WTC11 (cell line): ENCODE measurements at places on chromosomes 5 and 9.

- peak overlapping the region; percentile 74 for H3K4me3 ChIP-seq
- H3K36me3 ChIP-seq = no peaks in the 10 kb centered on the region
- H3K4me1 ChIP-seq = peaks cover 42% of the 10 kb centered on the region
- H3K27ac ChIP-seq = no peak overlapping the region
- peaks cover 86% of the 10 kb centered on the region for H3K27me3 ChIP-seq
These were observed 892 bp upstream of the TNC start for GRCh38 chr9:115118879-115119218.

GRCh38 chr9:2424619-2425033 is 197.0 kb upstream of the VLDLR start:
- no peaks in the 10 kb centered on the region for H3K36me3 ChIP-seq
- DNase-seq = no peak
- no peak overlapping the region for H3K27ac ChIP-seq
- peaks cover 2% of the 10 kb centered on the region; the same call in 1 of the 2 replicates for H3K27me3 ChIP-seq
- H3K4me1 ChIP-seq = peaks cover 27% of the 10 kb centered on the region

- H3K4me3 ChIP-seq = no peak overlapping the region
- H3K4me1 ChIP-seq = peaks cover 5% of the 10 kb centered on the region; the same call in 1 of the 2 replicates
- 0 out of 2 replicates have a peak overlapping the region, but pooled peaks have one; percentile 50 for H3K27ac ChIP-seq
- no peaks in the 10 kb centered on the region for H3K36me3 ChIP-seq
- no peak for DNase-seq
These were observed 237.7 kb downstream of the PDE4D start for GRCh38 chr5:59655693-59656309.

GRCh38 chr5:36230151-36230790 is 11.5 kb downstream of the NADK2 start:
- no peaks in the 10 kb centered on the region for H3K36me3 ChIP-seq
- no peak for DNase-seq
- peak overlapping the region; percentile 1; the same call in 1 of the 2 replicates for H3K27ac ChIP-seq
- H3K4me3 ChIP-seq = no peak overlapping the region
- peaks cover 5% of the 10 kb centered on the region for H3K4me1 ChIP-seq

- H3K4me3 ChIP-seq = no peak overlapping the region
- DNase-seq = no peak
- H3K36me3 ChIP-seq = no peaks in the 10 kb centered on the region
- peaks cover 4% of the 10 kb centered on the region; the same call in 1 of the 2 replicates for H3K4me1 ChIP-seq
- H3K27ac ChIP-seq = no peak overlapping the region
These were observed 1014.1 kb downstream of the PTPRD start for GRCh38 chr9:9598723-9599122.

DNA sequence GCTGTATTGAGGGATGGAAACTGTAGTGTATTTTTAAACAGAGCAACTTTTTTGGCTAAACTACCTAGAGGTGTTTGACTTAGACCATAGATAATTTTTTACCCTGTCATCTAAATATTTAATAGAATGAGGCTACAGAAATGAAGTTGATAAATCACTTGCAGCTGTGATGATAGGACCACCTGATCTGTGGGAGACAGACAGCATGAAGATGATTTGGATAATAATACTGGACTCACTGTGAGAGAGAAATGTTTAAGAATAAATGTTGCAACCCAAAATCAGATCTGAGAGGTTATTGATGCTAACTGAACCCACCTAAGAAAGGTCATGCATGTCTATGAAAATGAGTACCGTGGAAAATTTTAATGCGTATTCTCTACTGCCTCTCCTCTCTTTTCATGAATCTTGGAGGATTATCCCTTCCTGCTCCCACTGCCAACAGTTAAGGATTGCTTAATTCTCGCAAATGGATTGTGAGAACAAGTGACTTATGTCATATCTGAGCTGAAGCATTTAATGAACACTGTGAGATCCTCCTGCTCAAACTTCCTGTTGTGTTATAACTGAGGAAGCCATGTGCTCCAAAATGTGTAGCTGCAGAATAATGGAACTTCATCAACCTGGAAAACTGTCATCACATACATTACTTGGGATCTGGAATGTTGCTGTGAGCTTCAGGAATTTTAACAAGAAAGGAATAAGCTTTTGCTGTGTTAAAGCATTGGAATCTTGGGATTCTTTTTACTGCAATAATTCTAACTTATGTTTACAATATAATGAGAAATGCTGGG is 617.9 kb upstream of the CDH18 start:
- H3K4me1 ChIP-seq = peaks cover 27% of the 10 kb centered on the region
- no peak overlapping the region for H3K27ac ChIP-seq
- H3K36me3 ChIP-seq = no peaks in the 10 kb centered on the region
- no peak for DNase-seq

- H3K4me1 ChIP-seq = peaks cover 32% of the 10 kb centered on the region
- H3K27me3 ChIP-seq = no peaks in the 10 kb centered on the region
- no peak overlapping the region for H3K4me3 ChIP-seq
These were observed 4.7 kb downstream of the SYNPO start for GRCh38 chr5:150645070-150645700.

DNA sequence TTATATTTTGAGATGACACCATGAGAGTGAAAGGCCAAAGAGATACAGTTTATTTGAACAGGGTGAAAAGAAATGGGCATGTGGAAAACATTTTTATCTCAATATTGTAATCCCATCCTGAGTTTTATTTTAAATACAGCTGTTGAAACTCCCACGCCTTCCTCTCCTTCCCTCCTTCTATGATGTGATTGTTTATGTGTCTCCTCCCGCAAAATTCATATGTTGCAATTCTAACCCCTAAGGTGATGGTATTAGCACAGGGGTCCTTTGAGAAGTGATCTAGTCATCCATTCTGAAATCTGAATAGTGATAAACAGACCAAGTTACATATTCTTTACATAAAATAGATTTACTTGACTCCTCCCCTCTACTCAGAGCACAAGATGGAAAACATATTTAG is 1275.4 kb upstream of the C9orf72 start:
- H3K4me1 ChIP-seq = peaks cover 25% of the 10 kb centered on the region
- no peaks in the 10 kb centered on the region for H3K36me3 ChIP-seq
- no peaks in the 10 kb centered on the region for H3K27me3 ChIP-seq
- no peak overlapping the region for H3K27ac ChIP-seq
- no peak overlapping the region for H3K4me3 ChIP-seq

- peaks cover 12% of the 10 kb centered on the region for H3K4me1 ChIP-seq
- H3K27ac ChIP-seq = no peak overlapping the region
- H3K36me3 ChIP-seq = peaks cover 34% of the 10 kb centered on the region
- 0 out of 2 replicates have a peak, but pooled peaks cover 4% of the 10 kb centered on the region for H3K27me3 ChIP-seq
- H3K4me3 ChIP-seq = no peak overlapping the region
These were observed 328.4 kb downstream of the EFNA5 start for GRCh38 chr5:107342371-107342770.

DNA sequence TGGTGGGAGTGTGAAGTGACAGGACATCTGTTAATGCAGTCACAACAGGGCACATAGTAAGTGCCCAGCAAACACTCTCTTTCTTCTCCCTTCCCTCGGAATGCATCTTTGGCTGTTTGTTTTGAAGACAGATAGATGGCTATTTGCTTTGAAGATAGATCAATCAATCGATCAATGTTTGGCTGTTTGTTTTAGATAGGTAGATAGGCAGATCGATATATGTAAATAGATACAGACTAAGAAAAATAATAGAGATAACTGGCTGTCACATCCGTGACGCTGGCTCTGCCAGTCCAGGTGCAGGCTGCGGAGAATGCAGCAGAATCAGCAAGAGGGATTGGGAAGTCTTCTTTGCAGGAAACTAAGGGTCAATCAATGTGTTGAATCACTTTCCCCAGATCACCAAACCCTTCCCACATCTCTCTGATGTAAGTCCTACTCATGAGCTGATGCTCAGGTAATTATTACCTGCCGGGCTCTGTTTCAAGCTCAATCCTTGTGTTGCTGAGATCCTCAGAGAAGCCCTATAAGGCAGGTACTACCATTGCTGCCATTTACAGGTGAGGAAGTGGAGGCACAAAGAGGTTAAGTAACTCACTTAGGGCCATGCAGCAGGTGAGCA is 60.8 kb downstream of the ERGIC1 start:
- no peak overlapping the region for H3K4me3 ChIP-seq
- no peak for DNase-seq
- H3K27ac ChIP-seq = peak overlapping the region; percentile 38; the same call in 1 of the 2 replicates
- H3K36me3 ChIP-seq = peaks cover 32% of the 10 kb centered on the region

DNA sequence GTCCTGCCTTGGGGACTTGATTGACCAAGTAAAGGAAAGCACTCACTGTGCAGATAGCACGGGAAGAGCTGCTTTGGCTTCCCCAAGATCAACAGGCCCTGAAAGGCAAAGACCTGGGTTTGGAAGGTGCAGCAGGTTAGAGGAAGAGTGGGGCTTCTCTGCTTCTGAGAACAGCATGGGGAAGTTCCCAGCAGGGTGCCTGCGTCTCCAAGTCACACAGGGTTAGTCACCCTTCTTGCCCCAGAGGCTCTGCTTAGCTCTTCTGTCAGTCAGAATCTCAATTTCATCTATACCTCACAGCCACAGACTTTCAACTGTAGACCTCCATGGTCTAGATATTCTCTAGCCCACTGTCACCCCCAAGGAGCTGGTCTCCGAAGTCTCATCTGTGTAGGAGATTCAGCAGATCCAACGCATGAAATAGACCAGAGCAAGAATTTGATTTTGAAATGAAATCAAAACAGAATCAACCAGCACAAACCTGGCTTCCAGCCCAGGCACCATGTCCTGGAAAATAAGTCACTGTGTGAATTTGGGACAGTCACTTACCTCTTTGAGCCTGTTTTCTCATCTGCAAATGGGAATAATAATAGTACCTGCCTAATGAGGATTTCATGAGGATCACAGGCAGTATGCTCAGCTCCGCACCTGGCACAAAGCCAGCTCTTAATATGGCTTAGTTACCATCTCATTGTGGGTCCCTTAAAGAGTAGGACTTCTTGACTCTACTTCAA is 64.0 kb downstream of the SFXN1 start:
- no peak overlapping the region; the same call in 1 of the 2 replicates for H3K27ac ChIP-seq
- peaks cover 13% of the 10 kb centered on the region for H3K27me3 ChIP-seq
- peaks cover 71% of the 10 kb centered on the region for H3K4me1 ChIP-seq
- H3K36me3 ChIP-seq = no peaks in the 10 kb centered on the region
- H3K4me3 ChIP-seq = no peak overlapping the region

GRCh38 chr5:124457901-124458300 is 288.5 kb downstream of the ZNF608 start:
- no peak overlapping the region for H3K4me3 ChIP-seq
- H3K36me3 ChIP-seq = peaks cover 11% of the 10 kb centered on the region
- no peak for DNase-seq
- peaks cover 50% of the 10 kb centered on the region for H3K4me1 ChIP-seq

- H3K27ac ChIP-seq = no peak overlapping the region
- no peak overlapping the region for H3K4me3 ChIP-seq
- H3K27me3 ChIP-seq = no peaks in the 10 kb centered on the region
- DNase-seq = no peak
- H3K4me1 ChIP-seq = peaks cover 15% of the 10 kb centered on the region
These were observed 33.7 kb downstream of the GOLGA2 start for GRCh38 chr9:128242124-128242523.

DNA sequence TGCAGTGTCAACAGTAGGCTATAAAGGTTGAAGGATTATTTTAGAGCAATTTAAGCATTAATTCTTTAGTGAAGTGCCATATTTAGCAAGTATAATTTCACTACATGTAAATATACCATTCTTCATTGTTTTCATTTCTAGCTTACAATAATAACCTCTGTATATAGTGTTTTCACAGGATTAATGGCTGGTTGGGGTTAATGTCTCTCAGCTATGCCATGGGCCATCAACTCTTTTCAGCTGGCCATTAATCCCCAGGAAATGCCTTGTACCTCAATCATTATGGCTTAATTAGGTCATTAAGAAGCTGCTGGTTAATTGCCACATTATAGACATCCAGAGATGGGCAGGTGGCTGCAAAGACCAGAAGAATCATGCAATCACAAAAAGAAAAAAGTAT is 715.1 kb downstream of the MAT2B start:
- no peaks in the 10 kb centered on the region for H3K27me3 ChIP-seq
- no peak overlapping the region for H3K27ac ChIP-seq
- peaks cover 2% of the 10 kb centered on the region; the same call in 1 of the 2 replicates for H3K4me1 ChIP-seq
- no peak overlapping the region for H3K4me3 ChIP-seq

GRCh38 chr9:114081441-114082016 is 3.4 kb upstream of the AMBP start:
- H3K27me3 ChIP-seq = peaks cover 36% of the 10 kb centered on the region
- H3K4me3 ChIP-seq = no peak overlapping the region
- DNase-seq = no peak
- no peak overlapping the region for H3K27ac ChIP-seq
- no peaks in the 10 kb centered on the region for H3K36me3 ChIP-seq

- H3K4me3 ChIP-seq = no peak overlapping the region
- DNase-seq = no peak
- H3K27me3 ChIP-seq = no peaks in the 10 kb centered on the region; the same call in 1 of the 2 replicates
- no peak overlapping the region for H3K27ac ChIP-seq
- H3K36me3 ChIP-seq = no peaks in the 10 kb centered on the region
These were observed 5.7 kb downstream of the IL6ST start for GRCh38 chr5:55988979-55989638.

DNA sequence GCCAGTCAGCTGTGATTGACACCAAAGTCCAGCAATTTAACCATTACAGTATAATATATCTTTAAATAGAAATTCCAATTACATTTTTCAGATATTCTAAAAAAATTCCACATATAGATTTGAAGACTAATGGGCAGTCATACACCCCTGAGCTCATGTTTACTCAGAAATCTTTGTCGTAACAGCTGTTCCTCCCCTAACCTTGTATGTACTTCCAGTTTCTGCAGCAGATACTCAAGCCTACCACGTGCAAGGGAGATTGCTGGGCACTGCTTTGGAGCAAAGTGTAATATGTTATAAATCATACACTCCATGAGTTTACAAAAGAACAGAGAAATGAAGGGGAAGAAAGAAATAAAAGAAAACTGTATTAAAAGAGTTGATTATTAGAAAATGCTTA is 241.2 kb downstream of the TRIM32 start:
- H3K27me3 ChIP-seq = no peaks in the 10 kb centered on the region
- no peak for DNase-seq
- no peaks in the 10 kb centered on the region for H3K36me3 ChIP-seq
- H3K4me3 ChIP-seq = no peak overlapping the region

DNA sequence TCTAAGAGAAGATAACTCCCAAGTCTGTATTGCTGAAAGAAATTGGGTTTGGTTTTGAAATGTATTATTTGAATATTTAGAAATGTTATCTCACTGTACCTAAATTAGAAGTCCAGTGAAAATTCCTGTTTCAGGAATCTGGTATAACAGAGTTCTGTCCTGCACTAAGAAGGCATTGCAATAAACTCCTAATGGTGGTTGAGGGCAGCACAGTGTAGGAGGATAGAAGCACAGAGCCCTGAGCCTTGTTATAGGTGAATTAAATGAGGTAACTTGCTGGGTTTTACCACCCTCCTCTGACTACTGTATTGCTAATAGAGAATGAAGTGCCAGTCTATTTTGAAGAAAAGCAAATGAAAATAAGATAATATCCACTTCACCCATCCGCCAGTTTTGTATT is 143.4 kb downstream of the CD180 start:
- DNase-seq = no peak
- H3K4me1 ChIP-seq = peaks cover 9% of the 10 kb centered on the region
- H3K27me3 ChIP-seq = no peaks in the 10 kb centered on the region
- no peak overlapping the region for H3K4me3 ChIP-seq
- H3K36me3 ChIP-seq = no peaks in the 10 kb centered on the region
